Fibroblast of skin of scalp (primary cell): ENCODE measurements at places on chromosomes 2 and 18.

DNA sequence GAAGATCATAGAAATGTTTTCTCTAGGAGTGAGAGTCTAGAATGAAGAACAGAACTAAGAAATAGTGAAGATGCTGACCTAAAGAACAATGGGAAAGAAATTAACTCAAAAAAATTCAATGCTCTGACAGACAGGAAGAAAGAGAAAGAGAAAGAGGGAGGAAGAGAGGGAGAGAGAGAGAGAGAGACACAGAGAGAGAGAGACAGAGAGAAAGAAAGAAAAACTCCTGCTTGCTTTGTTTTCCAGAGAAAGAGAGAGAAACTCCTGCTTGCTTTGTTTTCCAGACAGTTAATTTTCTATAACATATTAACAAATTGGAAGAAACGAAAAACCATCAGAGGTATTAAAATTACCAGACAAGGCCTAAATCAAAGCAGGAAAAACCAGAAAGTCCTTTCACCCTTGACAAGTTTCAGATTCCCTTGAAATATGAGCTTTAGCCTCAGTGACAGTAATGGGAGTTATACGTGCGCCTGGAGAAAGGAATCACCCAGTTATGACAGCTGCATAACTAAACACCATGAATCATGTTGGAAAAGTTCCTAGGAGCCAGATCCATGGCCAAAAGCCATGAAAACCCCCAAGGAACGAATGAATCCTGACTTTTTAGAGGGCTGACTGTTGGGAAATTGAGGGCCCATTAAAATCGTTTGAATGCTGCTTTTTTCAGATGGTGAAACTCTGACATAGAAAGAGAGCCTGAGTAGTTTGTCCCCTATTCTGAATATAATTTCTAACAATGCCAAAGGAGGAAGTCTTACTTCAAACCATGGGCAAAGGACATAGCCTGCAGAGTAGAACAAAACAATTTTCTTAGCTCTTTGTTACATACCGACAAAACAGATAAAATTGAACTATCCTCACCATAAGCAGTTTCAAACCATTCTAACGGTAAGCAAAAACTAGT lies 228.6 kb upstream of the CHST9 start:
- peak; percentile 90 for DNase-seq

DNA sequence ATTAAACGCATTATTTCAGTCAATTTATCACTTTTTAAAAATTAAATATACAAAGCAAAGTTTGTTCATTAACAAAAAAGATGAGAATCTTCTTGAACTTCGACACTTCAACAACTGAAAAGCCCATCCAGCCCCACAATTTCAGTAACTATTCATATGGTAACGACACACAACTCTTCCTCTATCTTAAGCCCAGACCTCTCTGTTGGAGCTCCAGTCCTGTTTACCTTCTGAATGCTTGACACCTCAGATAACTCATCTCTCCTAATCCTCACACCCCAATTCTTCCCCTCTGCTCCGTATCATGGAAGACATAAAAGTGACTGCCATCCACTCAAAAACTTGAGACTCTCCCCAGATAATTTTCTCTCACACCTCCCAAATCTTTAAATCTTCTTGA lies 12.6 kb downstream of the USP37 start:
- no peak for DNase-seq

DNA sequence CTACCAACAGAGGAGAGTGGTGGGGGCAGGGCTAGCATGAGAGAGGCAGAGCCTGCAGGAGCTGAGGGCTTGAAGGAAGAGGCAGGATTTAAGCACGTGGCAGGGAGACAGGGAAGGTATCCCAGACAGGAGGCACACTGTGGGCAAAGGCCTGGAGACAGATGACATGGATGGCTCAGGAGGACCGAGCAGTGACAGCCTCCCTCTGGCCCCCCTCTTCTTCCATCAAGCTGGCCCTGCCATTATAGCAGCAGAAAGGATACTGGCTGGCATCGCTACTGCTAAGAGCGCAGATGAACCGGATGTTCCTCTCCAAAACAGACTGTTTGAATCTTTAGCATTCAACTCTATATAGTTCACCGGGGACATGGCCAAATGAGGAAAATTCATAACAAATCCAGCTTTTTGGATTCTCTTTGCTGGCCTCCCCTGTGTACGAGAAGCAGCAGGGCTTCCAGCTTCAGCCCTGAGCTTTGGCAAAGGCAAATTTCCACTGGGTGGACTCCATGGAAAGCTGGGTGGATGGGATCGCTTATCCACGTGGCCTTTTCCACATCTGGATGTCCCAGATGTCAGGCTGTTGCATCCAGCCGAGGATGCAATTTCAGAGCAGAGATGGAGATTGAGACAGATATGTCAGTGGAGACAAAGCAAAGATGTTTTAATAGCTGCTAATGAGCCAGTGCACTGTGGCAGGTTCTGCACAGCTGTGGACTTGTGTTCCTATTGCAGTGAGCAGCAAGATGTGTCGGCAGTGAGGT lies 36.2 kb downstream of the CAPN13 start:
- no peak for DNase-seq

DNA sequence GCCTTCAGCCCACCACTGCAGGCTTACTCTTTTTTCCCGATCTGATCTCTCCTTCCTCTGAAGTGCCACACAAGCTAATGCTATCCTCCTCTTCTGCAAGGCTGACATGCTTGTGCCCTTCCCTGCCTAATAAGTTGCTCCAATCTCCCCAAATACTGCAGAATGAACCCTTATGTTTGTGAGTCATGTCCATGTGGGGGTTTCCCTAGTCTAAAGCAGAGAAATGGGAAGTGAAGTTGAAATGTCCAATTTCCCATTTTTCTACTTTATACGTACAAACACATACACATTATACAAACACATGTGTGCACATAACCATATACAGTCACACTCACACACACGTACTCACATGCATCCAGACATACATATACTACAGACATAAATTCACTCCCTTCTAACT lies 288.1 kb upstream of the CELF4 start:
- no peak for DNase-seq

DNA sequence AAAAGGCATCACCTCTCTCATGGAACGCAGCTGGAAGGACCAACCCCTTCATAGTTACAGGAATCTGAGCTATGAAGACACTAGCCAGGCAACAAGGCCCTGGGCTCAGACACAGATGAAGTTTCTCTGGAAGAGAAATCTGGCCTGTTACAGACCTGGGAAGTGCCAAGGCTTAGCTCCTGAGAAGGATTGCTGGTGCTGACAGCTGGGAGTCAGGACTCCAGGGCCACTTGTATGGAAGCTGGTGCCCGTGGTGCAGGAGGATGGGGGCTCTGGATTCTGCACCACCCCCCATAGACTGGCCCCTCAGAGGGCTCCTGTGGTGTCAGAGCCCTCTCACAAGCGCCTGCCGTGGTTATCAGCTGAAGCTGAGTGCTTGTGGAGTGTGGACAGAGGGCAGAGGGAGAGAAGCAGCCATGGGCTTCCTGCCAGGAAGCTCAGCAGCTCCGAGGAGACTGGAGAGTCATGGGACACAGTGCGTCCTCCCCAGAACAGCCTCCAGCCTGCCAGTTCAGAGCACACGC lies 87.3 kb upstream of the LCLAT1 start:
- DNase-seq = peak; percentile 34
